CD4-positive, alpha-beta T cell treated with Interferon alpha-2 for 1 hour (primary cell): ENCODE measurements at places on chromosomes 2 and 18.
A peak's percentile ranks its signal among the peaks of the same experiment; 100 is the strongest.

- DNase-seq: no peak
These were observed 95.4 kb downstream of the ITGB1BP1 start for GRCh38 chr2:9327873-9328352.

- peak; percentile 32 for DNase-seq
These were observed 129.5 kb upstream of the PELI1 start for GRCh38 chr2:64273524-64274398.

GRCh38 chr18:27527856-27528255 is 342.7 kb upstream of the CHST9 start:
- DNase-seq: no peak

- no peak for DNase-seq
These were observed 99.6 kb upstream of the CSRNP3 start for GRCh38 chr2:165369898-165370296.

DNA sequence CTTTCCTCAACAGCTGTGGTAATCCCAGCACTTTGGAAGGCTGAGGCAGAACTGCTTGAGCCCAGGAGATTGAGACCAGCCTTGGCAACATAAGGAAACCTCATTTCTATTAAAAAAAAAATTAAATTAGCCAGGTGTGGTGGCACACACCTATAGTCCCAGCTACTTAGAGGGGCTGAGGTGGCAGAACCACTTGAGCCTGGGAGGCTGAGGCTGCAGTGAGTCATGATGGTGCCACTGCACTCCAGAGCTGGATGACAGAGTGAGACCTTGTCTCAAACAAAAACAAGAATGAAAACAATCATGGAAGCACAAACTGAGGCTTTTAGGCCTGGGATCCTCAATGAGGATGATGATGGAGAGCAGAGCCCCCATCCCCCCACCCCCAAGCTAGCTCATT is 19.8 kb downstream of the GAREM1 start:
- no peak for DNase-seq

DNA sequence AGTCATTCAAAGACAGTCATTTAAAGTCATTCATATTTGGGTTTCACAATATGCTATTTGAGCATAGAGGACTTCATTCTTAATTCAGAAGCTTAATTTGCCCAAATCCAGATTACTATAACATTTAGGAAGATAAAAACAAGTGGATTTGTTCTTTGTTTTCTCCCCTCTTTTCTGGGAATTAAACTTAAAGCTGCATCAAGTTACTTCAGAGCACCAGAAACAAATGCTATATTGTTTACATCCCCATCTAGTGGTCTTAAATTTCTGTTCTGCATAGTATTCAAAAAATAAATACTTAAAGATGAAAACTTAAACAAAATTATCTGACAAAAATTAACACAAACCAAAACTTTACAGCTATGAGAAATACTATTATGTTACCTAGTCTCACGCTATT is 34.7 kb upstream of the MARCHF7 start:
- DNase-seq: peak; percentile 1

GRCh38 chr2:240319221-240319854 is 116.1 kb upstream of the GPC1 start:
- no peak for DNase-seq

DNA sequence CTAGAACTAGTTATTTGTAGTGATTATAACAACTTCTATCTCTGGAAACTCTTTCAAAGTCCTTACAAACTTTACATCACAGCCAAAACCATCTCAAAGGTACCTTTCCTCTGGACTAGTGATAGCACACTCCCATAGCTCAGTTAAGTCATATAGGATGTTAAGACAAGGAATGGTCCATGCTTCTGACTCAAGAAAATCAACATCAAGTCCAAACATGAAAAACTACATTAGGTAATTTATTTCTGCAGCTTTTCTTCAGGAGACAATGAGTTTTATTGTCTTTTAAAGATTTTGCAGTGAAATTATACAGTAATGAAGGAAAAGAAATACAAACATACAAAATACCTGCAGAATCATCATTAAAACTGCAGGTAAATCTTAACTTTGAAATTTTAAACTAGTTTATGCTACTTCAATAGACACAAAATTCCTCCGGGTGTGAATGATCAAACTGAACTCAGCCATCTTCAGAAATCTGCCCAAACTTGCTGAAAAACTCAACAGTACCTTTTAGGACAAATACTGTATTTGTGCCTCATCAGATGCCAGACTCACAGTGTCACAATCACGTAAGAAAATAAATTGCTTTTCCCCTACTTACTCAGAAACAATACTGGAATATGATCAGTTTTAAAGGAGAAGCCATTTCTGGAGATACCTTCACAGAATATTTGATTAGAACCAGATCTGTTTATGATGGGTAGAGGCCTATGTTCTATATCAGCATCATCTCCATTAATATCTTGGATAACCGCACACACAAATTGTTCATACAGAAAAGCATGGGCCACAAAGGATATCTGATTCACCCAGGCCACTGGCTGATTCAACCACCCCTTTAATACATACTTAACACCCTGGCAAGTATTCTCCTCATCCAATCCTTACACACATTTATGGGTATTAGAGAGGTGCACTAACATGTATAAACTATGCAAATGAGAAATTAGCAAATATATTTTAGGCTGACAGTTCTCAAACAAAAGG is 2.6 kb downstream of the TMEM131 start:
- DNase-seq: no peak

- DNase-seq: no peak
These were observed 249.3 kb downstream of the ZNF385B start for GRCh38 chr2:179612108-179612507.

GRCh38 chr2:13581471-13581870 is 864.7 kb downstream of the TRIB2 start:
- no peak for DNase-seq

DNA sequence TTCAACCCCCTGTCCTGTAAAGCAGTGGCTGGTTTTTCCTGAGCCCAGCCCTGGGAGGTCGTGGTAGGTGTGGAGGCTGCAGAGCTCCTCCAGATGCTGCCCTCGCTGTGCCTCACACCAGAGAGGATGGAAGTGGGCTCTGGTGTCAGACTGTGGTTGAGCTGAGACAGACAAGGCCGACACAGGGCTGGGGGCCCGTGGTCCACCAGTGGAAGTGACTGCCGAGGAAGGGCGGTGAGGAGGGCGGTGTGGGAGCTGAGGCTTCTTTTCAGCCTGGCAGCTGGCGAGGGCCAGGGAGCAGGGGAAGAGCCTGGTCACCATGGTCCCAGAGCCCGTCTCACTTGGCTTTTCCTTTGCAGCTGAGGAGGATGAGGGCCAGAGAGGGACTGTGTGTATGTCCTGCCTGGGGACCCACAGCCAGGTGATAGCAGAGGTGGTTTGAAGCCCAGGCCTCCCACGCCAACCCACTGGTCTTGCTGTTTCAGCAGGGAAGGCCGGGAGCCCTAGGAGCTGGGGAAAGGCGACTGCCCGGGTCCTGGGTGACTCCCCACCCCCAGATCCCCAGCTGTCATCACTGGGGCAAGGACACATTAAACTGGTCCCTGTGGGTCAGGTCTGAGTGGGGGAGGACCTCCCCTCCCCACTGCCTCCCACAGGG is 8.5 kb downstream of the SFTPB start:
- DNase-seq: no peak

GRCh38 chr18:33210575-33211189 is 229.8 kb downstream of the CCDC178 start:
- DNase-seq: no peak

DNA sequence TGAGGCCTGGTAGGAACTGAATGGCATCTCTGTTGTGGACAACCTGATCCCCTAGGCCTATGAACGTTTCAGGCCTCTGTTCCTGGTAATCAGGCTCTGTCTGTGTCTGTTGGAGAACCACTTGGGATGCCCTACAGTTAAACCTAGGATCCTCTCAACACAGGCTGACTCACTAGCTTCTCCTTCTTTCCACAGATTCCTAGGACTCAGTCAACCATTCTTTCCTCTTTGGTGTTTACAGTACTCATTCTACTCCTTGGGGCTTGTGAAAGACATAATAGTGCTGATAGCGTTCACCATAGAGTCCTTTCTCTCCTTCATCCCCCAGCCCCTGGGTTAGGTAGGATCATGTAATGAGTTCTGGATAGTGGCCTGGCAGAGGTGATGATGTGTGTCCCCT is 544.3 kb downstream of the METTL4 start:
- no peak for DNase-seq

DNA sequence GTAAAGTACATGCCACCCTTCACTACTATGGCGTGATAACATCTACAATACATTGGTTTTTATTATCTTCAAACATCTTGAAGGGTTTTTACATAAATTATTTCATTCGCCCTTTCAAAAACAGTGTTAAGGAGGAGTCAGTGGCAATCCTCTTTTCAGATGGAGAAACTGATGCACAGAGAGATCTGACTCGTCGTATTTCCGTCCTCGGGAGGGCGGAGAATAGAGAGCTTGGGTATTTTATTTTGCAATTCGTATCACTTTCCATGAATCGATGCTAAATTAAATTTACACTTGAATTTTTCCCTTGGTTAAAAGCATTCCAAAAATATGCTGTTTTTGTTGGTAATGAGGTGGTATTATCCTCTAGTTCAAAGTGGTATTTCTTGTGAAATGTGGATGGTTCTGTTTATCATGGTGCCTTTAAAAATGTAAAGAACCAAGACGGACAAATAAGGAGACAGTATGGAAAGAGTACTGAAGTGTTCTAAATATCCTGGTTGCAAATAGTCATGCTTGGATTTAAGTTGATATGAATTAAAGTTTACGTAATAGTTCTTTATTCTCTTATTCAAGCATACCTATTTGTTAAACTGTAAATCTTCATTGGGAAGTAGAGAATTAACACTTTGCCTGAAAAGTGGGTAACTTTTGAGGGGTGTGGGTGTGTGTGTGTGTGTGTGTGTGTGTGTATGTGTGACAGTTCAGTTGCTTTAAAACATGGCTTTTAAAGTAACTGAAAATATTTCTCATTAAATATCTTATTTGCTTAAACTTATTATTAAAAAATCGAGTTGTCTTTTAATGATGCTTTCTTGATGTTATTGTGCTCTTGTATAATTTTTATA is 5.6 kb downstream of the PHLPP1 start:
- DNase-seq: no peak

- DNase-seq: no peak
These were observed 125.8 kb downstream of the NETO1 start for GRCh38 chr18:72742002-72742401.

GRCh38 chr18:36241831-36242230 is 54.5 kb downstream of the MOCOS start:
- no peak for DNase-seq

DNA sequence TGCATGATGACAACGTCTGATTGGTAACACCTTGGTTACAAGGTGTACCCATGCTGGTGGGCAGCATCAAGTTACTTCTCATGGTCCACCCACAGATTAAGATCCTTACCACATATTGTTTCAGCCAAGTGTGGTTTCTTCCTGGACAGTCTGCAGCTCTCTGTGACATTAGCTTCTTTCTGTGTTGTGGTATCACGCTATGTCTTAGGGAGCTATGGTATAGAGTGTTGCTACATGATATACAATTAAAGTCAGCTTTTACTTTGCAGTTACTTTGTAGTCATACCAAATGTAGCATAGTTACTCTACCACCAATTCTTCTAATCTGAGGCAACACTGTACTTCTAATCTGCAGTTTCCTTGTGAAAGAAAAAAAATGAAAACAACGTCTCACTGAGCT is 48.8 kb downstream of the ZCCHC2 start:
- no peak for DNase-seq

DNA sequence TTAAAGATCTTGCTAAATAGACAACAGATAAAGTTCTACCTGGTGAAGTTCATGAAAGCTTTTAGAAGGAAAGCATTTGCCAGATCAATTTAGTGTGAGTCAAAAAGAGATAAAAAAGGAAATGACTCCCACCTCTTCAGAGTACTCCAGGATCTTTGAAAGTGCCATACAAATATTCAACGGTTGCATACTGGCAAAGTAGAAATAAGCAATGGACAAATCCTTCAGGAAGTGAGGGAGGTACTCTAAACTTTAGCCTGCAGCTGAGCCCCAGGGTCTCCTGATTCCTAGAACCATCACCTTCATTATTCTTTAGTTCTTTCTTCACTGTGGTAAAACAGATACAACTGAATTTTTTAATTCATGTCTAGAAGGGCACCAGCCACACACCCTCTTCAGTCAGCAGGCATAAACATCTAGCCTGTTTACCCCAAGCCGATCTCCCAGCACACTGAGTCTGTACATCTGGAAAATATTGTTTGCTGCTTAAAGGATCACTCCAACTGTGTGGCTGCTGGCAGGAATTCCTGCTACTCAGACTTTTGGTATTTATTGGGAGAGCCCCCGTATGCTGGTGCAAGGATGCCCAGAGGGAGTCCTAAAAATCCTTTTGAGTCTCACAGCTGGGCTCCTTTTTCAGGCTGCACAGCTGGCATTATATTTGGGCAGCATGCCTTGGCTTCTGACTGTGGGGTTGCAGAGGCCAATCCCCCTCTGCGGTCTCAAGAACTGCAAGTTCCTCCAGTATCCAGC is 72.3 kb upstream of the SESTD1 start:
- no peak for DNase-seq

DNA sequence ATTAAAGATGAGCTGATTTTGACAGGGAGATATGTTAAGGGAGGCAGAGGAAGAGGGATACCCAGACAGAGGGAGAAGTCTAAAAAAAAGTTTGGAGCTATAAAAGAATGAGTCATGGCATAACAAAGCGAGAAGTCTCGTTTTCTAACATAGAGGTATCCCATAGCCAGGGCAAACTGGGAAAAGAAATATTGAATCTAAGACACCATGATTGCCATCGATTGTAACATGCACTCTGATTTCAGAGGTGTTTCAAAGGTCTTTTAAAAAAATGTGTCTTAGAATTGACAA is 110.7 kb downstream of the MDH1 start:
- no peak for DNase-seq

- DNase-seq: no peak
These were observed 36.6 kb upstream of the COL3A1 start for GRCh38 chr2:188937228-188938220.

- DNase-seq: no peak
These were observed 3.9 kb upstream of the MYCN start for GRCh38 chr2:15936277-15937104.

DNA sequence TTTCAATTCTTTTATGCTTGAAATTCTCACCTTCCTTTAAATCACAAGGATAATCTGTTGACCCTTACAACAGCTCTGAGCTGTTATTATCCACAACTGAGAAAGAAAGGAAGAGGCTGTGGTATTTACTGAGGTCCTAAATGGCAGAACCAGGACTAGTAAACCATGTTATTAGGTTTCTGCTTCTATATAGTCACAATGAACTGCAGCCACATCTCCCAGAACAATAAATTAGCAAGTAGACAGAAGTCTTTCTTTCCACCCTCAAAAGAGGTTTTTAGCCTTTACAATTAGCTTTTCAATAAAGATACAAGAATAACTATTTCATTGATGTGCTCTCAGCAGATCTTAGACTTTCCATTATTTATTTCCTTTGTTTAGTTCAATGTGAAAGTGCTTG is 374.2 kb downstream of the NRXN1 start:
- no peak for DNase-seq

- DNase-seq: no peak
These were observed 346.7 kb downstream of the SS18 start for GRCh38 chr18:25743646-25744151.

GRCh38 chr2:164514491-164514890 is 106.8 kb downstream of the GRB14 start:
- no peak for DNase-seq

- no peak for DNase-seq
These were observed 162.4 kb downstream of the LRP1B start for GRCh38 chr2:141968433-141968832.
